GM12878 (cell line): ENCODE measurements at places on chromosomes 5 and 9. TPM values are rescaled to one million over a fixed set of nuclear protein-coding genes. Genes with fewer than 3 reads are reported as not detected.

The GPR150 gene
- 0.92 and 1.3 TPM in 2 replicates for total RNA-seq

DNA sequence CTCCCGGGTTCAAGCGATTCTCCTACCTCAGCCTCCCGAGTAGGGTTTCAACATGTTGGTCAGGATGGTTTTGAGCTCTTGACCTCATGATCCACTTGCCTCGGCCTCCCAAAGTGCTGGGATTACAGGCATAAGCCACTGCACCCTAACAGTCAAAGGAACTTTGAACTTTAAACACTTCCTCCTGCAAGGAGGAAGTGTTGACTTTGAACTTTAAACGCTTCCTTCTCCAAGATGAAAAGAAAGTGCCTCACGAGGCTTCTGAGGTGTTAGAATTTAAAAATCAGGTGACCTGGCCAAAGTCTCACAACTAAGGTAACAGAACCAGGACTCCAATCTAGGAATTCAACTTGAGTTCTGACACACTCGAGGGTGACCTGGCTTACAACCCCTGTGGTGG lies 150.9 kb downstream of the BRINP1 start:
- no peak for DNase-seq

DNA sequence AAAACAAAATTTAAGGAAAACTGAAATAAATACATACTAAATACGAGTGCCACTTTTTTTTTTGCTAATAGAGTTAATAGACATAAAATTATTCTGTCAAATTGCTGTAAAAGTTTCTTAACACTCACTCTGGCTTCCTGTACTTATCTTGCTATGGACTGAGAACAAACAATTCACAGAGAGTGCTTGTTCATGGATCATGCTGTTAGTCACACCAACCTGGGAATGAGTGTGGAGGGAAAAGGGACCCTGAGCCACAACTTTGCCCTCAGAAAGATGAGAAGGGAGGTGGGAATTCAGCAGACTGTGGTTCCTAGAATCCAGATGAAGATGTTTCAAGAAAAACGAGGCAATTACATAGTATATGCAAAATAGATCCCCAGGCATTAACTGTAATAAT lies 246.9 kb downstream of the FBXL7 start:
- DNase-seq, result no peak

DNA sequence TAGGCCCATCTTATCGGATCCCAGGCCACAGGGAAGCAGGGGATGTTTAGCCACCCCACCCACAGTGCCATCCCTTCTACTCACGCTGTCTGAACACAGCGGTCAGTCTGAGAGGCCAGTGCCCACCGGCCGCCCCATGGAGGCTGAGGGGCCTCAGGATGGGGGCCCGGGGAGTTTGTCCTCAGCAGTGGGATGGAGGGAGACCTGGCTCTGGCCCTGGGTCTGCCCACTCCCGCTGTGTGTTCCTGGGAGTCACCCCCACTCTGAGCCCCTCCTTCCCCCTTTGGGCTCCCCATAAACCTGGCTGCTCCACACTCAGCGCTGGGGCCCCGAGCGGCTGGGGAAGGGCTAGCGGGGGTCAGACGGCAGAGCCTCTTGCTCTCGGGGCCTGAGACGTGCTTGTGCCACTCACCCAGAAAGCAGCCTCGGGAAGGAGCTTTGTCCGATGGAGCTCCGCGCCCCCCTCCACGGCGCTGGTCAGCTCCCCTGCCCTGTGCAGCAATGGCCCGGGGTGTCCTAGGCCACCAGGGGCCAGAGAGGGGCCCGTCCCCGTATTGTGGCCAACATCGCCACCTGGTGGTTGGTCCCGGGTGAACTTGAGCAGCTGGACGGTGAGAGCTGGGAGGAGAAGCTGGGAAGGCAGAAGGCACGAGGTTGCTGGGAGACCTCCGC lies 10.9 kb upstream of the LAMC3 start:
- DNase-seq, result no peak

The TMEM8B gene
- 7.4 and 7.6 TPM in 2 replicates for total RNA-seq

DNA sequence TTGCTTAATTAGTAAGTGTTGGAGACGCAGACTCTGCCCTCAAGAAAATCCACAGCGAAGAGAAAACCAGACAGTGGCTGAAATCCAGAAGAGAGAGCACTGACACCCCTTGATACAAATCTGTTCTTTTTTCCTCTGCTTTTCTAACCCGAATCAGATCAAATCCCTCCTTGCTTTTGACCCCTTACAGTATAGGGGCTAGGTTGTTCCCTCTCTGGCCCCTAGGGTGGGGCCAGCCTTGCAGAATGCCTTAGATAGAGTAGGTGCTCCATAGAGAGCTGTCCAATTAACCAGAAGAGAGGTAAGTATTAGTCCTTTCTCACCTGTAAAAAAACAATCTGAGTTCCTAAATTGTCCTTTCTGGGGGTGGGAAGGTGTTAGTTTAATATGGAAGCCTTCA lies 10.1 kb downstream of the C1QTNF2 start:
- no peak for DNase-seq

GRCh38 chr5:45696206-45696836 lies at the start of gene HCN1:
Gene HCN1 (minus strand): TSS chr5:45696380.
- DNase-seq, result no peak

DNA sequence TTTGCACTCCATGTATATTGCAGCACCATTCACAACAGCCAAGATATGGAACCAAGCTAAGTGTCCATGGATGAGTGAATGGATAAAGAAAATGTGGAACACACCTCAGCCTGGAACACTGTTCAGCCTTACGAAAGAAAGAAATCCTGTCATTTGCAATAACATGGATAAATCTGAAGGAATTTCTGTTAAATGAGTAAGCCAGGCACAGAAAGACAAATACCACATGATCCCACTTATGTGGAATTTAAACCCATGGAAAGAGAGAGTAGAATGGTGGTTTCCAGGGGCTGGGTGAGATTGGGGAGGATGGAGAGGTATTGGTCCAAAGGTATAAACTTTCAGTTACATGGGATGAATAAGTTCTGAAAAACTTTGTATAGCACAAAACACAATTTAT lies 228.9 kb upstream of the CD180 start:
- no peak for DNase-seq

The IL3 gene
- not detected in 2 replicates for total RNA-seq
